ENCODE measurements at places on chromosomes 1 and 21. TPM values are rescaled to one million over a fixed set of nuclear protein-coding genes. Genes with fewer than 3 reads are reported as not detected.

The E2F2 gene
- 2.2 TPM for total RNA-seq

The IVL gene
- under 0.01 TPM for total RNA-seq

The LCE3D gene
- not detected for total RNA-seq

The SPOCD1 gene
- total RNA-seq = 39.7 TPM

The OR6N1 gene
- not detected for total RNA-seq

The C1QB gene
- total RNA-seq = not detected

The RNU1-2 gene
- total RNA-seq = under 0.01 TPM

The COL24A1 gene
- total RNA-seq = under 0.01 TPM

The UFC1 gene
- total RNA-seq = 42.8 TPM

The TDRD5 gene
- not detected for total RNA-seq

The DYNLT5 gene
- total RNA-seq = 0.73 TPM

The HSPA6 gene
- total RNA-seq = under 0.01 TPM

The TESK2 gene
- total RNA-seq = 1.2 TPM

The OR2T2 gene
- total RNA-seq = not detected

The FGR gene
- not detected for total RNA-seq

The PTTG1IP gene
- 111 TPM for total RNA-seq

The MYOG gene
- not detected for total RNA-seq

The PRKCZ gene
- total RNA-seq = 1.8 TPM

The MEX3A gene
- total RNA-seq = 0.73 TPM

The UBE2U gene
- not detected for total RNA-seq

The OR14K1 gene
- total RNA-seq = not detected

The MCOLN2 gene
- total RNA-seq = 0.37 TPM

The VPS26C gene
- 62.5 TPM for total RNA-seq

The SLC16A4 gene
- 6.3 TPM for total RNA-seq

The TSPAN1 gene
- total RNA-seq = 0.20 TPM

The SH3BGR gene
- total RNA-seq = 0.98 TPM

The CRYAA gene
- not detected for total RNA-seq

The RNU1-1 gene
- under 0.01 TPM for total RNA-seq

The TNFAIP8L2 gene
- not detected for total RNA-seq

The WLS gene
- total RNA-seq = 102 TPM

The PADI2 gene
- not detected for total RNA-seq

The HCRTR1 gene
- total RNA-seq = not detected

The HAO2 gene
- total RNA-seq = not detected

The FTCD gene
- total RNA-seq = 0.37 TPM
